CD4-positive, alpha-beta T cell treated with Interleukin-1 beta for 1 hour (primary cell): ENCODE measurements at places on chromosomes 6 and 20.
A peak's percentile ranks its signal among the peaks of the same experiment; 100 is the strongest.

DNA sequence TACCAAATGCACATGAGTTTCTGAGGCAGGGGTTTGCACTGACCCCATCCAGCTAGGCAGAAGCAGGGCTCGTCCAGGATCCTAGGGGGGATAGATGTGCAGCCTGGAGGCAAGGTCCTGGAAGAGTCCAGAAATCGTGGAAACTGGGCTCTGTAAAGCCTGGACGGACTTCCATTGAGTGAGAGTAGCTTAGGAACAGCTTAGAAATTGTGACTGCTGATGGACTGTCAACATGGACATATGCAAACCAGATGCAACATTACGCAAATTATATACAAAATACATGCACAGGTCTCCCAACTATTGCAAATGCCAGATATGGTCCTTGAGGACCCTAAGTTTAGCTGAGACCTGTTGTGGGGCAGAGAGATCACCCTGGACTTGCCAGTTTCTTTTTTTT is 4.8 kb upstream of the EMILIN3 start:
- no peak for DNase-seq

DNA sequence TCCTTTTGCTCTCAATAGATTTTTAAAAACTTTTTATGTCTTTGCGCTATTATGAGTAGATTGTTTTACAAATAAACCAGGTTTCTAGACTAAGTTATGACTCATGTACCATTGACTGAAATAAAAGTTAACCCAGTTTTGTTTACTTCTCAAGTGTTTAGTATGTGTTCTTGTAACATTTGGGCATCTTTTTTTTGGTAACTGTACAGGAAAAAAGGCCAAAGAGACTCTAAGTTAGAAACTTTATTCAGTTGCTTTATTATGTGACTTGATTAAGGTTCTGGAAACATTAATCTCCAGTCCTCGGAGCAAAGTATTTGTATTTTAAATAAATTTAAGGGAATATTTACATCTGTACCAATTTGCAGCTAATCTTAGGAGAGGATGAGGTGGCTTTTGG is 2.9 kb downstream of the NKAIN2 start:
- DNase-seq: no peak

DNA sequence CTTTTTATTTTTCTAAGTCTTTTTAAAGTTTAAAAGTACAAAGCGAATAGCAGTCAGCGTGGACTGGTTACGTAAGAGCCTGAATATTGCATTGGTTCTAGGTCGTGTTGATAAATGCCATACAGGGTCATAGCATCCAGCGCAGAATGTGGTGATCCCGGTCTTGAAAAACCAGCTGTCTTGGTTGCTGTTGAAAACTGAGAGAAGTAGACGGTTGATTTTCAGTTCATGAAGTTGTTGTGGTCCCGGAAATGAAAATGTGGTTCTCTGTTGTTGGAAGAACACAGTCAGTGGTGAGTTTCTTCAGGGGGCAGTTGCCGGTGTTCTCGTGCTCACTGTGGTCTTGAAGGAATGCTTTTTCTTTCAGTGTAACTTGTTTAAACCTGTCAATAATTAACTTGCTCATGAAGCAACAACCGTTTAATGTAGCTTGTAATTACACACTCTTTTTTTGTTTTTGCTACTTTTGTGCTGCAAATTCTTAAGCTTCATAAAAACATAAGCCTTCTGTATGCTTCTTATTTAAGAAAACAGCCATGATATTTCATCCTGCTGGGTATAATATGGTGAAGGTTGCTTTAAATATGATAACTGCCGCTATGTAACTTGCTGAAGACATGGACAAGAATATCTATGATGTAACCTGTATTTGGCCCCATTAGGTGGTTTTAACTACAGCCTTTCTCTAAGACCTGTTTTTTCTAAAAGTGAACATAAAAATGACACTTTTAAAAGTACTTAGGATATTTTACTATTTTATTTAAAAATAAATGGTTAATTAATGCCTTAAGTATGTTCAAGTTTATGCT is 64.8 kb upstream of the KIF25 start:
- no peak for DNase-seq

DNA sequence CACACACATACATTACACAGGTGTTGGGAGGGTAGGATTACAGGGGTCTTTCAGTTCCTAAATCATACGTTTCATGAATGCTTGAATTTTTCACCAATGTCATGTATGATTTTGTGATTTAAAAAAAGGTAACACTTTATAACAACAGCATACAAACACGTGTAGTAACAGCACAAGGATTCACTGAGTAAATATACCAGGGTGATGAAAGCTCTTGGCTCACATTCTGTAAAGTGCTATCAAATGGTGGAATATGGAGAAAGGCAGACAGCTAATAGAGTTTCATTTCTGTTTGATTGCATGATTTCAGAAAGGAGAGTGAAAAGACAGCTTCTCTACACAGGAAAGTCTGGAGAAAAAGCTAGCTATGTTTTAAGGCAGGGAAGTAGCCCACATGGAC is 231.9 kb downstream of the CD83 start:
- DNase-seq: no peak

DNA sequence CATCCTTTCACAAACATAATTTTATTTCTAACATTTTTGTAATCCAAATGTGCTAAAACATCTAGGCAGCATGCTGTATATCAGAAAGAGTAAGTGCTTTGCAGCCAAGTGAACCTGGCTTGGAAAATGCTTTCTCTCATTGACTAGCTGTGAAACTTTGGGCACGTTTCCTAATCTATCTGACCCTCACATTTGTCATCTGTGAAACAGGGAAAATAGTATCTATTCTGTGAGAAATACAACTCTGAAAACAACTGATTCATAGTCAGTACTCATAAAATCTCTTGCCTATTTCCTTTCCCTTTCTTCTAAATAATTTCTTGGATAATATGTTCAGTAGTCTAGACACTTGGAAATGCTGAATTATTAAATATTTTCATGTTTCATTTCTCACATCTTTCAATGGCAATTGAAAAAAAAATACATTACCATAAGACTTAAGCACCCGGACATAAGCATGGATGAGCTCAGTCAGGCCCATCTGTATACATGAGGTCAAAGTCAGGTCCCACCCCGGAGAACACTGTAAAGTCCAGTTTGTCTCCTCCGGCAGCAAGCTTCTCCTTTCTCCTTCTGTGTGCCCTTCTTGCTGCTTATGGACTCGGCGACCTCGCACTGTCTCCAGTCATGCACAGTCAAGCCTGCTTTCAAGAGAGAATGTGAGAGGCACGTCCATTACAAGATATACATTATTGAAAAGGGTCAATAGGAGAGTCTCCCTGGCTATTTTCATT is 455.0 kb upstream of the SOX4 start:
- DNase-seq: no peak

DNA sequence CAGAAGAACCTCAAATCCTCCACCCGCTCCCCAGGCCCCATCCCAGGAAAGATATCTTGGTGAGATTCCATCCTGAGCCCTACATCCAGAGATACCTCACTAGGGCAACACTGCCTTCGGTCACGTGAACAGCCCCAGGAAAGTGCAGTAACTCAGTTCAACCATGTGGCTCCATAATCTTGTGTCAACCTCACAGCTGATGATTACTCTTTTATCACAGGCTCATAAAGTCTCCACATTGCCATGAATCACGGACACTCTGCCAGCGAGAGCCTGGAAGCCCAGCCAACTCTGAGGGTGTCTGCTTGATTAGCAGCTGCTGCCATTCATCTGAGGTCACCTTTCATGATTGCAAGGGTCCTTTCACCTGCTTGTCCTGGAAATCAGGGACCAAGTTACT is 175.8 kb upstream of the LRFN2 start:
- DNase-seq: no peak

DNA sequence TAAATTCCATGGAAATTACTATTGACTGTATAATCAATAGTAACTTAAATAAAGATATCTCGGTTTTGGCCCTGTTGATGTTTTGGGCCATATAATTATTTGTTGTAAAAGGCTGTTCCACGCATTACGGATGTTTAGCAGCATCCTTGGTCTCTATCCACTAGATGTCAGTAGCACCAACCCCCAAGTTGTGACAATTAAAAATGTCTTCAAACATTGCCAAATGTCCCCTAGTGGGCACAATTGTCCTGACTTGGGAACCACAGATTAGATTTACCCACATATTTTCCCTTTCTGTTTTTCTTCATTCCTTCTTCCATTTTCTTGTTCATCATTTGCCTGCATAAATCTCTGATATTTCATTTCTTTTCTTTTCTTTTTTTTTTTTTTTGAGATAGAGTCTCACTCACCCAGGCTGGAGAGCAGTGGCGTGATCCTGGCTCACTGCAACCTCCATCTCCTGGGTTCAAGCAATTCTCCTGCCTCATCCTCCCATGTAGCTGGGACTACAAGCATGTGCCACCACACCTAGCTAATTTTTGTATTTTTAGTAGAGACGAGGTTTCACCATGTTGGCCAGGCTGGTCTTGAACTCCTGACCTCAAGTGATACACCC is 13.6 kb upstream of the WFDC8 start:
- DNase-seq: peak; percentile 38

GRCh38 chr20:23059846-23060245 is 10.4 kb upstream of the THBD start:
- DNase-seq: no peak

GRCh38 chr6:151409260-151409659 is 17.9 kb upstream of the ZBTB2 start:
- DNase-seq: no peak

GRCh38 chr6:134413241-134413643 is 95.3 kb upstream of the SGK1 start:
- DNase-seq: peak; percentile 12

GRCh38 chr6:75135450-75135849 is 70.4 kb downstream of the COL12A1 start:
- DNase-seq: no peak

- DNase-seq: no peak
These were observed 113.6 kb upstream of the SLC22A16 start for GRCh38 chr6:110589865-110590513.

DNA sequence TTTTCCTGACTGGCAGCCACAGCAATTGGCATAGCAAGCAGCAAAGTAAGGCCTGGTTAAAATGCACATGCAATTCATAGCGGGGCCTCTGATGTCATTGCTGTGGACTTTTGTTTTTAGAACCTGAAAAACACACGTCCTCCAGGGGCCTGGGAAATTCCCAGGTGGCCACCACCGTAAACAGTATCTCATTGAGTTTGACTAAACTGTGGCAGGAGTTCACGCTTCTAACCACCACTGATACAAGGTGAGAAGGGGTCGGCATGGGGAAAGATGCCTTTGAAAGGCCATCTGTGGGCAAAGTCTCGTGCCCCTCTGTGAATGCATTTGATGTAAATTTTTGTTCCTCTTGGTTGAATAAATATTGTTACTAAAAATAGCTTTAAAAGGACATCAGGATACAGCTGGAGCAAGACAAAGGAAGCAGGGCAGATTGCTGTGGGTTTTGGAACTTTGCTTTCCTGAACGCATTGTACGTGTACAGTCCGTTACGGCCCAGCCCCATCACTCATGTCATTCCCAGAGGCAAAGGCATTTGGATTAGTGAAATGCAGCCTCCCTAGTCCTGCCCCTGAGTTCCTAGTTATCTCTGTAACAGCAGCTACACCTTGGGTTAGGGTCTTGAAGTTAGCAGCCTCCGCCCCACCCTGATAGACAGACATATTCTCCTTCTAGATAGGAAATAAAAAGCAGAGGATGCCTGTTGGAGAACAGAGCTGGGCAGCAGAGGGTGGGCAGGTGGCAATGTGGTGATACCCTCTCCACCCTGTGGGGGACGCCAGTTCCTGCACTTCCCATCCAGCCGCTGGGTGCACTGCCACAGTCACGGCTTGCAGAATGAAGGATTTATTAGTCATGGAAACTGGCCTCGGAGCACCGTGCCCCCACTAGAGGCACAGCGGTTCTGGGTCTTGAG is 80.3 kb downstream of the ZDHHC14 start:
- DNase-seq: peak; percentile 49

GRCh38 chr6:107667790-107668189 is 156.3 kb downstream of the SCML4 start:
- DNase-seq: no peak

GRCh38 chr6:90530882-90531281 is 56.0 kb downstream of the MAP3K7 start:
- no peak for DNase-seq

DNA sequence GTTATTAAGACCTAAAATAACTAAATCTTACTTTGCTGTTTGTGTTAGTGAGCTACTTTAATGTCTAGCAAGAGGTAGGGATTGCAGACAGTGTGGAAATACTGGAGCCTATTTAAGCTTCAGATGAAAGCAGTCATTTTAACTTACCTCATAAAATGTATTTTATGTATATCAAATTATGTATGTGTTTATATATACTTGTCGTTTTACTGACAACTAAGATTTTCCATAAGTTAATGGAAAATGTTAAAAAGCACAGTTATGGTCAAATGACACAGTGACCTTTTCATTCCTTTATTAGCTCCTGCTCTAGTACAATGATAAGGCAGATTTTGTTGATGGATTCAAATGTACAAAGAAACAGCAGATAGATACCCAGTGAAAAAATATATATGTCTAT is 34.6 kb downstream of the QKI start:
- DNase-seq: no peak

DNA sequence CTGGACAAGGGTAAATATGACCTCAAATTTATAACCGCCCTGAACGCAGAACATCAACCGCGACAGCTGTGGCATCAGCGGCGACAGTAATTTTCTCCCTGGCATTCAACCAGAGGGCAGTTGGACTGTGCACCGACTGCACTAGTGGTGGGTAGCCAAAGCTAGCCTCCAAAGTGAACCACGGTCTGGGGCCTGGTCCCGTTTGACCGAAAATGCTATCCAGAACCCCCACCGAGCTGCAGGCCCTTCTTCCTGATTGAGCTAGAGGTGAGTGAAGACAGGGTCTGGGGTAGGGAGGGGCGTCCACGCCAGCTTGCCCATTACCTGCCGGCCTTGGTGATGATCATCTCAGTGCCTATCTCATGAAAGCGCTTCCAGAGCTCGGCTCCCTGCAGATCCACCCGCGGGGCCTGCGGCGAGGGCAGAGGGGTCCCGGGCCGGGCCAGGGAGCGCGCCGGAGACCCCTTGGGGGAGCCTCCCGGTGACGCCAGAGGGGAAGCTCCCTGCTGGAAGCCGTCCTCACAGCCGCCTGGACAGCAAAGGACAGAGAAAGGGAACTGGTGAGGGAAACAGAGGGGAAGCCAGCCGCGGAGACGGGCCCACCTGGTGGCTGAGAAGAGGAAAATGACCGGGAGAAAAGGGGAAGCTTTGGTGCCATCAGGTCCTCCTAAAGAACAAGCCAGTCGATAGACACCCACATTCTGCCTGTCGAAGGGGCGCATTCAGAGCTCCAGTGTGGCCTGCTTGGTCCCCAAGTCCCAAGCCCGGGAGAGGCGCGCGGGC is 2.0 kb downstream of the TBX18 start:
- no peak for DNase-seq

- DNase-seq: no peak
These were observed 80.2 kb downstream of the CAP2 start for GRCh38 chr6:17473554-17473953.
